ENCODE measurements at places on chromosomes 7 and 10.

- DNase-seq: no peak
Measured at GRCh38 chr7:130009848-130010688, 41.1 kb downstream of the ZC3HC1 start.

GRCh38 chr10:46546591-46547540, 9.6 kb downstream of the GPRIN2 start:
- no peak for DNase-seq

GRCh38 chr7:94466516-94466915, 43.1 kb upstream of the CASD1 start:
- no peak for DNase-seq

GRCh38 chr10:129922598-129923123, 41.4 kb downstream of the EBF3 start:
- DNase-seq: no peak

DNA sequence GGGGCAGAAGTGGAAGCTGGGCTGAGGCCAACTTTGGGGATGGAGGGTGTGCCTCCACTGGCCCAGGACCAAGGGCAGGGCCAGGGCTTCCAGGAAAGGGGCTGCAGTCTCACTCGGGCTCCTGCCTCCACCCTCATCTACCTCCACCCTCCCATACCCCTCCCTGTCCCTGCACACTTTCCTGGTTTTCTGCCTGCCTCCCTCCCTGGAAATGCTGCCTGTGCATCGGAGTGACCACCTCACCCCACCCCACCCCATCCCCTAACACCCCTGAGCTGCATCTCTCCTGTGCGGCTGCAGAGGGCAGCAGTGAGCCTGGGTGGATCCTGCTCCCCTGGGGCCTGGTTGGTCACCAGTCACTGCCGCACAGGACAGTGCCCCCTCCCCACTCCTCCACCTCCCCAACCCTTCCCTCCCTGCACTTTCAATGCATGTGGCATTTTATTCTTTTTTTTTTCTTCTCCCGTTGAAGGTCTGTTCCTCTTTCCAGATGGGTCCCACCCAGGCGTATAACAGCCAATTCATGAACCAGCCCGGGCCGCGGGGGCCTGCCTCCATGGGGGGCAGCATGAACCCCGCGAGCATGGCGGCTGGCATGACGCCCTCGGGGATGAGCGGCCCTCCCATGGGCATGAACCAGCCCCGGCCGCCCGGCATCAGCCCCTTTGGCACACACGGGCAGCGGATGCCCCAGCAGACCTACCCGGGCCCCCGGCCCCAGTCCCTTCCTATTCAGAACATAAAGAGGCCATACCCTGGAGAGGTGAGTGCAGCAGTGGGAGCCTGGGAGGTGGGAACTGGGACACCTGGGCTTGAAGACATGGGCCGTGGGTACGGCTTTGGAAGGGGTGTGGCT, 54.1 kb upstream of the PPIF start:
- DNase-seq: no peak

- DNase-seq: no peak
Measured at GRCh38 chr10:58641708-58642107, 129.0 kb downstream of the BICC1 start.

DNA sequence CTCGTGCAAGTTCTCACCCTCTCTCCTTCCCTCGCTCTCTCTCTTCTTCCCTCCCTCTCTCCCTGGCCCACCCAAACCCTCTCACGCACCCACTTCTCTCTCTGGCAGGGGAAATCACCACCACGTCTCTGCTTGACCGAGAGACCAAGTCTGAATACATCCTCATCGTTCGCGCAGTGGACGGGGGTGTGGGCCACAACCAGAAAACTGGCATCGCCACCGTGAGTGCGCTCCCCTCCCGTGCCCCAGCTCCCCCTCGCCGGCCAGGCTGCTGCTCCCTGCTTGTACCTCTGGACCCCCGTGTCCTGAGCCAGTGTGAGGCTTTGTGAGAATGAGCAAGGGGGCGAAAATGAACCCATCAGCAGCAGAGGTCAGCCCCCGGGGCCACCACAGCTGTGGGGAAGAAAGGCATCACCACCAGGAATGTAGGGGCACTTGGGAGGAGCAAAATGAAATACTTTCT, 25.5 kb downstream of the C10orf105 start:
- no peak for DNase-seq

GRCh38 chr7:7702826-7703225, 15.6 kb downstream of the RPA3 start:
- DNase-seq: no peak

GRCh38 chr7:81500631-81501030, 269.2 kb downstream of the HGF start:
- no peak for DNase-seq

DNA sequence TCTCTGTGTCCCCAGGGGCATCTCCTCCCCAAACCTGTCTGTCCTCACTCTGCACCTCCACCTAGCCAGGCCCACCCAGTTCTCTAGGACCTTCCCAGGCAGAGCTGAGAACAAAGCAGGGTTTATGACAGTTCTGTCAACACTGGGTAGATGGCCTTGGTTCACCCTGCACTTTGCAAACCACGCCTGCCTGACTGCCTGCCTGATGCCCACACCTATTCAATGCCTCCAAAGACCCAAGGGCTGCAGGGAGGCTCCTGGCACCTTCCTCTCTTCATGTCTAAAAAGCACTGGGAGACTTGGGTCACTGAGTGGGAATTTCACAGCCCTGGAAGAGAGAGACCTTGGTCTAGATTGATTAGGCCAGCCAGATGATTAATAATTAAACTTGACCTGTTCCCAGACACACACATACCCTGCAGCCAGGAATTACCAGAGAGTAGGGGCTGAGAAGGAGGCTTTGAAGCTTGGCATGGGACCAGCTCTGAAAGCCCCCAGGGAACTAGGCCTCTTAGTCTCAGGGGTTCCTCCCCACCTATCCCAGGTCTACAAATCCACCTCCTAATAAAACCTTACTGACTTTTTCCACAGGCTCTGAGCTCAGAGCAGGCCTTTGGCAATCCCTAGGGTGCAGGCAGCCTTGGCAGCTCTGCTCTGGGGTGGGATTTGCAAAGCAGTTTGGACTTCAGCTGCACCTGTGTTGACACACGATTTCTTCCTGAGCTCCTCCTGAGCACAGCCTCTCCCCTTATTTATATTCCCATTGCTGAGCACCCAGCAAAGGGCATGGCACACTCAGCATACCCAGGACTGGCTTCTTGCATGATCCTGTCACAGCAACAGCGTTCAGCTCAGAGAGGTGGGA, 25.7 kb upstream of the PDCD4 start:
- DNase-seq: no peak

DNA sequence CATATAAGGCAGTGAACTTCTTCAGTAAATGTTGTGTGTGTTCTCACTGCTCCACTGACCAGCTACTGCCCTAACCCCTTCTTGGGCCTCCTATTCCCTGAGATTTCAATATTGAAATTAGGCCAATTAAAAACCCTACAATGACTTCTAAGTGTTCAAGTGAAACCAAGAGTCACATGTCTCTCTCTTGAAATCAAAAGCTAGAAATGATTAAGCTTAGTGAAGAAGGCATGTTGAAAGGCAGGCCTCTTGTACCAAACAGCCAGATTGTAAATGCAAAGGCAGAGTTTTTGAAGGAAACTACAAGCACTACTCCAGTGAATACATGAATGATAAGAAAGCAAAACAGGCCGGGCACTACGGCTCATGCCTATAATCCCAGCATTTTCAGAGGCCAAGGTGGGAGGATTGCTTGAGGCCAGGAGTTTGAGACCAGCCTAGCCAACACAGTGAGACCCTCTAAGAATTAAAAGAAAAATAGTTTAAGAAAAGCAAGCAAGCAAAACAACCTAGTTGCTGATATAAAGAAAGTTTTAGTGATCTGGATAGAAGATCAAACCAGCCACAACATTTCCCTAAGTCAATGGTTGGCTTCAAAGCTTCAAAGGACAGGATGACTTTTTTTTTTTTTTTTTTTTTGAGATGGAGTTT, 22.3 kb downstream of the BRAF start:
- no peak for DNase-seq
